ENCODE measurements at places on chromosomes 3 and 15.

- no peak for DNase-seq
Measured at GRCh38 chr15:57599296-57599810, 7.6 kb downstream of the MYZAP start.

- DNase-seq = no peak
Measured at GRCh38 chr3:12506201-12506709, 22.0 kb downstream of the TSEN2 start.

- DNase-seq = no peak
Measured at GRCh38 chr15:33955945-33956344, 12.4 kb upstream of the CHRM5 start.

GRCh38 chr3:172208586-172209332 is 169.4 kb downstream of the FNDC3B start:
- no peak for DNase-seq

DNA sequence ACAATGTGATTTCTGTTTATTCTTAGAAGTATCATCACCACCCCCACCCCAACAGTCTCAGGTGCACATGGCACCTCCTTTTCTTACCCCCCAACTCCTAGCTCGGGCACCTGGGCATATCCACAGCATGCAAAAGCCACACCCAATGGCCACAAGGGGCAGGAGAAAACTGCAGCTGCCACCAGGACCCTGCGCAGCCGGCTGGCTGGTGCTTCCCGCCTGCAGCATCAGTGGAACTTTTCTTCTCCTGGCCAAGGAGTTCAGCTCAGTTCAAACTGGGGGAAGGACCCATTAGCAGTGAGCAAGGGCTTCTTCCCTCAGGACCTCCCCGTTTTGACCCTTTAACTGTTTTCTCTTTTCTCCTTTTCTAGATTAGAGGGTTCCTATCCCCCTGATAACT is 44.8 kb downstream of the TM4SF18 start:
- no peak for DNase-seq

DNA sequence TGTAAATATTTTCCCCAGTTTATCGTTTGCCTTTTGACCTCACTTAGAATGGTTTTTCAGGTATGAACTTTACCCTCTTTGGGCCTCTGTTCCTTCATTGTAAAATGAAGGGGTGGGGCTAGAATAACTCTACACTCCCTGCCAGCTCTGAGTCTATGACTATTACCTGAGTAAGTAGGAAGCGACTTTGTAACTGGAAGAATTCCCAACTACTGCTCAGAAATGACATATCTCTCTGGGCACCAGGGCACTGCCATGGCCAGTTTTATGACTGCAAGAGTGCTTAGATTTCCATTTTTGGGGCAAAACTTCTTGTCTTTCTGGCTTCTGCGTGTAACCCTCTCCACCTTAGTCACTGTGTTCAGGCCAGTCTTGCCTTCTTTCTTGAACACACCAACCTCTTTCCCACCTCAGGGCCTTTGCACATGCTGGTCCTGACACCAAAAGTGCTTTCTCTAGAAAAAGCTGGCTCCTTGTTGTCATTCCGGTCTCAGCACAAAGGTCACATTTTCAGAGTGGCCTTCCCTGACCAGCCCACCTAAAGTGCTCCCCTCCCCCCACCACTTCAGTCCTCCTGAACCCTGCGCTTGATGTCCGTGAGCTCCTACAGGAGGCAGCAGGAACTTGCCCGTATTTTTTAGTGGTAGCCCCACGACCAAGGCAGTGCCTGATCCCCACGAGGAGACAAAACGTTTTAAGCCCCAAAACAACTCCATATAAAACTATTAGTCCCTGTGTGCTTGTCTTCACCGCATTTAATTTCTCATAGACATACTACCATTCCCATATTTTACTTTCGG is 25.6 kb downstream of the CDCP1 start:
- no peak for DNase-seq

DNA sequence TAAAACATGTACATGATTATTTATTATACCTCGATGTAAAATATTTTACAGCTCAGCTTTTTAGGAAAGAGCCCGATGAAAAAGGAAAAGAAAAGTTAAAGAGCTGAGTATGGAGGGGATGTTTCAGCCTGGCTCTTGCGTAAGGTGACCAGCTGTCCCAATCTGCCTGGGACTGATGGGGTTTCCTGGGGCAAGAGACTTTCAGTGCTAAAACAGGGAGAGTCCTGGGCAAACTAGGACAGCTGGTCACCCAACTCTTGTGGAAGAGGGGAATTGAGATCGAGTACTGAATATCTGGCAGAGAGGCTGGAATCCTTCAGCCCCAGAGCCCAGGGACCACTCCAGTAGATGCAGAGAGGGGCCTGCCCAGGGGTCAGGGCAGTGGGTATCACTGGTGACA is 21.0 kb downstream of the DUOX2 start:
- DNase-seq = no peak

DNA sequence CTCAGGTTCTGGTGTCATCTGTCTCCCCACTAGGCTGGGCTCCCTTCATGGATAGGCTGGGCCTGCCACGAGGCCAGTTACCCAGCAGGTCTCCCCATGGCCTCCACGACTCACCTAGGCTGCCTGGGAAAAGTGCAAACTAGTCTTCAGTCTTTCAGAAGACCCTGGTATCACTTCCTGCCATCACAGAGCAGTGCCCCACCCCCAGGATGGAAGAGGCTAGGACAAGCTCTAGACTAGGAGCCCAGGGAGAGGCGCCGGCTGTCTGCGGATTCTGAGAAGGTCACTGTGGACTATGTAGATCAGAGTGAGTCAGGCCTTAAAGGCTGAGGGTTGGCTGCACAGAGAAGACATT is 63.7 kb downstream of the CORO2B start:
- DNase-seq = no peak

DNA sequence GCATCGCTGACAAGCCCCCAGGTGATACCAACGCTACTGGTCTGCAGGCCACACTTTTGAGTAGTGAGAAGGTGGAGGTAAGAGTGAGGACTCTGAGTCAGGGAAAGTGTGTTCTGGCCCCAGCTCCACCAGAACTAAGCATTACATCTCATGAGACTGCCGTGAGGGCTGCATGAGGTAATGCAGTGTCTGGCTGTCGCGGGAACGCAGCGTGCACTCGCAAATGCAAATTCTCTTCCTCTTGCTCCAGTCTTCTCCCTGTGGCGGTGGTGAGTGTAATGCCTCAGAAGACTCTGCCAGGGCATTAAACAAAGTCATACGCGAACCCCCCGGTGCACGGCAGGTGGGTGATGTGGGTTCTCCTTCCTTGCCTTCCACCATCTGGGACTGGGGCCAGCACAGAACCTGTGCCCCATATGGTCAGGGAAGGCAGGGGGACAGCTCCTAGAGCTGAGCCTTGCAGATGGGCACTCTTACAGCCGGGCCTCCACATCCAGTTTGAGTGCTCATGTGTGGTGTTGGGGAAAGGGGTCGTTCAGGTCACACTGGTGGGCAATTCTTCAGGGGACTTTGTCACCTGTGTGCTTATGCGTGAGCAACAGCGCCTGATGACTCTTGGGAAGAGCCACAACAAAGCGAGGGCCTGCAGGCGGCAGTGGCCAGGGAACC is 175.8 kb downstream of the XXYLT1 start:
- no peak for DNase-seq

DNA sequence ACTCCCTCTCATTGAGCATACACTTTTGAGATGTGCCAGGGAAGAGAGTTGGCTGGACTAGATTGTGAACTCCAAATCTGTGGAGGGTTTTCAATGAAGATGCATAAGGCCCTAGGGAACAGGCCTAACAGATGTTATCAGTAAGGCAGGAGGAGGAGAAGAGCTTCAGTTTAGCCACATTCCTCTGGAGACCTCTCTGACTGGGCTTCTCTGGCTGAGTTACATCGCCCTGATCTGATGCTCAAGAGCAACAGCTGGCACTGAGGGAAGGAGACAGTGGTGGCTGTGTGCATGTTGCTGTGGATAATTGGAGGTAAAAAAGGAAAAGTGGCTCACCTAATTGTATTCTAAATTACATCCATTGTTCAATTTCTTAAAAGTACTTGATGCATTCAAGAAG is 206.4 kb upstream of the CFAP20DC start:
- peak; percentile 32 for DNase-seq

DNA sequence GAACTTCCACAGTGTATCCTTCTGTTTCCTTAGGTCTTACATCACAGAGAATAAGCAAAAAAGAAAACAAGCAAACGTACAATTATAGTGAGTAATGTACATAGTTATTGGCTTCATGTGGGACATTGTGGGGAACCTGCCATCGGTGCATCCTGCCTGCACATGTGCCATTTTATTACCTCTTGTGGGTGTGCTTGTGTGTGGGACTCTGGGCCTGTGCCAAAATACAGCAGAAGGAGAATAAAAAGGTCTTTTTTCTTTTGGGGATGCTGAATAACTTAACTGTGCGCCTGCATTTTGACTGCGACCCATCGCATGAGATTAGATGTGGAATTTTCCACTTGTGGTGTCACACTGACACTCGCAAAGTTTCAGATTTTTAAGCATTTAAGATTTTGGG is 169.6 kb upstream of the DCBLD2 start:
- DNase-seq = peak; percentile 11

- no peak for DNase-seq
Measured at GRCh38 chr3:173652093-173652492, 254.5 kb downstream of the NLGN1 start.

GRCh38 chr15:101288905-101289513 is 6.0 kb downstream of the SNRPA1 start:
- DNase-seq = peak; percentile 65

DNA sequence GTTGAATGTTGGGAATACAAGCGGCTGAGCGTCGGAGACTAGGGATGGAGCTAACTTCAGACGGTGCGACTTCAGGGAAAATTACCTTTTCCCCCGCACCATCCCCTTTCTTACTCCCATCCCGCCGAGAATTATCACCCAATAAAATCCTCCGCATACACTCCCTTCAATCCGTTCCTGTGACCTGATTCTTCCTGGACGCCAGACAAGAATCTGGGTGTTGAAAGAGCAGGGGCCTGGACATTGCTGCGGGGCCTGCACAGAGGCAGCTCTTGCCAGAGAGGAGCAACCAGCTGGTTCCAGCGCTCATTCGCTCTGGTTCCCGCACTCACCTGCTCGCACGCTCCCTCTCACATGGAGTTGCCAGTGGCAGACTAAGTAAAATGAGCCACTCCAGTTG is 241.9 kb downstream of the ALCAM start:
- peak; percentile 12 for DNase-seq

GRCh38 chr15:40061212-40061901 is 22.4 kb upstream of the SRP14 start:
- DNase-seq = no peak

GRCh38 chr3:118755253-118755801 is 279.3 kb downstream of the IGSF11 start:
- DNase-seq = no peak

- DNase-seq = peak; percentile 29
Measured at GRCh38 chr3:177929310-177929709, 606.9 kb upstream of the KCNMB2 start.

DNA sequence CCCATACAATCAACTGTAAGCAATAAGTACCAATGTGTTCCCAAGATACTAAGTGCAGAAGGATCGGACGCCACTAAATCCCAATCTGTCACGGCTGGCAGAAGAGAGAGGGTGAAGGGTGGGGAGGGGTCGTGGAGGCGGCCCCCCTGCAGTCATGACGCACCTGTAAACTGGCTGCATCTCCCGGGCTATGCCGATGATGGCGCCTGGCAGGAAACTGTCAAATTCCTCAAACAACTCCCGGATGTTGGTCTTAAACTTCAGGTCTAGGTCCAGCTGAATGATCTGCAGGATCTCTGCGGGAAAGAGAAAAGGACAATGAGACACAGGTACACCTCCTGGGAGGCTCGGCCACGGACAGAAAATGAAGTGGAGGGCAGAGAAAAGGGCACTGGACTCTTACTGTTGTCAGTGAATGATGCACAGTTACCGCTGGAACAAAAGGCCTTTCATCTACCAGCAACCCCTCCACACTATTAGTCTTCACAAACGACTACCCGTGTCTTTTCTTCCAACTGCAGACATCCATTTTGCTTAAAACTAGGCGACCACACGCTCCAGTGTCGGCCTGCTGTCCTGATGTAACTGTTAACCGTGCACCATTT is 114.6 kb downstream of the XXYLT1 start:
- DNase-seq = no peak

DNA sequence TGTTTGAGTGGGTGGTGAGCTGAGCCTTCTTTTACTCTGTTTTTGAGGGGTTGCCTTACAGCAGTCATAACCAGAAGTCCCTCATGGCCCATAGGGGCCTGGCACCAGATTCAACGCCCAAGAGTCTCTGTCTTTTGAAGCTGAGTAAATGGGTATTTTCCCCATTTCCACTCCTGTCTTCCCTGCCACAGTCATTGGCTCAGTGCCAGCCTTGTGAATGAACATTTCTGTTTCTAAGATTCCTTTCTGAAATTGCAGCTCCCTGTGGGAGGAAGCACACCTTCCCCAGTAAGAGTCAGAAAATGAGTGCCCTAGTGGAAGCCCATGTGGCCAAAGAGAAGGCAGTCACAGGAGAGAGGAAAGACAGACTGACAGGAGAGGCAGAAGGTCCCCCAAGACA is 43.7 kb upstream of the POLR2M start:
- no peak for DNase-seq

DNA sequence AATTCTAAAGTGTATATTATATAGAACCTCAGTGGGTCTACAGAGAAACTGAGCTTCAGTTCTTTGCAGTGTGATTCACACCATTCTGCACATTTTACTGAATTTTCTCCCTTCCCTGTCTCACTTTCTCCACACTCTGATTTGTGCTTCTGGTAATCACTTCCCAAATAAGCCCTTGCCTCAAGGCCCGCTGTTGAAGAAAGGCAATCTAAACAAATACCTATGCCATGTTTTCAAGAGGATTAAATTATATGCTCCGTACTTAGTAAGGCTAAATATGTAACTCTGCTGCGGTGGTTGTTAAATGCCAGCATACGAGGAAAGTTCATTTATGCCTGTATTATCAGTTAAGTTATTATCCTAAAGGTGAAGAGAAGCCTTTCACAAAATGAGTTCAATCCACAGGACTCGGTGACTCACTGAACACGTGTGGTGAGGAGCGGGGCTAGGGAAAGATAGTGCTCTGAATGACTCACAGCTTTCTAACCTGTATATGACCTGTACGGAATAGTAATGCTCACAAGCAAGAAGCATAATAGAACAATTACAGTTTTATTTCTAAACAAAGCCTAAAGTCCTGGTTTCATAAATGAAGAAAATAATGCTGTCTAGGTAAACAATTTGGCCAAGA is 25.1 kb downstream of the CNTN6 start:
- no peak for DNase-seq

GRCh38 chr3:84224262-84224661 is 734.5 kb upstream of the CADM2 start:
- DNase-seq = no peak
